COR-L47 (cell line): ENCODE measurements at places on chromosomes 7 and 10.

- no peak for DNase-seq
Measured at GRCh38 chr7:125136341-125136740, 206.7 kb upstream of the POT1 start.

GRCh38 chr10:99435986-99436638 lies 5.7 kb upstream of the GOT1 start:
- peak; percentile 34 for DNase-seq

- DNase-seq = no peak
Measured at GRCh38 chr7:150556521-150557138, 10.6 kb upstream of the GIMAP4 start.

DNA sequence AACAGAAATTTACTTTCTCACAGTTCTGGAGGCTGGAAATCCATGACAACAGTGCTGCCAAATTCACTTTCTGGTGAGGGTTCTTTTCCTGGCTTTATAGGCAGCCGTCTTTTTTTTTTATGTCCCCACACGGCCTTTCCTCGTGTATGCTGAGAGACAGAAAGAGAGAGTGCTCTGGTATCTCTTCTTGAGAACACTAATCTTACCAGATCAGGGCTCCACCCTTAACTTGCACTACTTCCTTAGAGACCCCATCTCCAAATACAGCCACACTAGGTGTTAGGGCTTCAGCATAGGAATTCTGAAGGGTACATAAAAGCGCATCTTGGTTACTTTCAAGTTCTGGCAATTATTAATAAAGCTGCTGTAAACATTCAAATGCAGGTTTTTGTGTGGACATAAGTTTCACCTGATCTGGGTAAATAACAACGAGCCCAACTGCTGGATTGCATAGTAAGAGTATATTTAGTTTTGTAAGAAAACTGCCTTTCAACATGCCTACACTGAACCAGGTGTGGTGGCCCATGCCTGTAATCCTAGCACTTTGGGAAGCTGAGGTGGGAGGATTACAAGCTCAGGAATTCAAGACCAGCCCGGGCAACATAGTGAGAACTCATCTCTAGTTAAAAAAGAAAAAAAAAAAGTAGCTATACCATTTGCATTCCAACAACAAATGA lies 8.2 kb upstream of the C1GALT1 start:
- DNase-seq = no peak

- DNase-seq = no peak
Measured at GRCh38 chr7:2037808-2038522, 194.8 kb downstream of the MAD1L1 start.

DNA sequence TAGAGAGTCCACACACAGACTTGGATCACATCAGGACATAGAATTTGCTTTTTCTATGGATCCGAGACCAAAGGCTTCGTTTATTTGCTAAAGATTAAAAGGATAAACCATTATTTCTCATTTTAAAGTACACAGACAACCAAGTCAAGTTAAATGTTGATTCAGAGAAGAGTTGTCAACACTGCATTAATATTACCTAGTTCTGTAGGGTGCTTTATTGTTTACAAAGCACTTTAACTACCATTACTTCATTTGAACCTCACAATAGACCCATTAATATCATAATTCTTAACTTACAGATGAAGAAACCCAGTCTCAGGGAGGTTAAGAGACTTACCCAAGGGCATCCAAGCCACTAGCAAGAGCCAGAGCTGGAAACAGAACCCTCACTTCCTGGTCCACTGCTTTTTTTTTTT lies 43.2 kb upstream of the GSAP start:
- no peak for DNase-seq

DNA sequence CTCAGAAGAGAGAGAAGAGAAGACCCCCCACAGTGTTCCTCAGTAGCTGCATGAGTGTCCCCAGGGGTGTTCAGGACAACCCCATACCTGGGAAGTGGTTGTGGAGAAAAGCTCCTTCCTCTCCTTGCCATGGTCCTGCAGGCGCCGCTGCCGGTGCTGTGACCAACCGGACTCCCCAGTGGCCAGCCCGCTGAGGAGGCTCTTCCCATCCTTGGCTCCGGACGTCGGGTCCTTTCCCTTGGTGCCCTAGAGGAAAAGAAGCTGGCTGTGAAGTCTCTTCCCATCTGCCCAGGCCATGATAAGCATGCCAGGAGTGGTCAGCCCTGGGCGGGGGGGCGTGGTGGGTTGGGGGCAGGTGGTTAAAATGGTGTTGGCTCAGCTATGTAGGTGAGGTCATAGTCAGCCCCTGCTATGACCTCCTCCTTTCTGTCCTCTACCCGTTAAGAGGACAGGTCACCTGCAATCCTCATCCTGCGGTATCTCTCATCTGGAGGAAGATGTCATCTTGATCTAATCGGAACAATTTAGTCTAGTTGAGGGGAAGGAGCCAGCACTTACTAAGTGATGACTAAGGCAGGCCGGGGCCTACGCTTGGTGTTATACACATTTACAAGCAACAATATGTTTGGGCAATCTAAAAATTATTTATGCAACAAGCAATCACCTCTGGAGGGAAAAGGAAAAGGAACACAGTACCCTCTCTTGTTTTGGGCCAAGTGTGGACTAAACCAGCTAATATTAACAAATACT lies 13.2 kb downstream of the WDR91 start:
- no peak for DNase-seq

DNA sequence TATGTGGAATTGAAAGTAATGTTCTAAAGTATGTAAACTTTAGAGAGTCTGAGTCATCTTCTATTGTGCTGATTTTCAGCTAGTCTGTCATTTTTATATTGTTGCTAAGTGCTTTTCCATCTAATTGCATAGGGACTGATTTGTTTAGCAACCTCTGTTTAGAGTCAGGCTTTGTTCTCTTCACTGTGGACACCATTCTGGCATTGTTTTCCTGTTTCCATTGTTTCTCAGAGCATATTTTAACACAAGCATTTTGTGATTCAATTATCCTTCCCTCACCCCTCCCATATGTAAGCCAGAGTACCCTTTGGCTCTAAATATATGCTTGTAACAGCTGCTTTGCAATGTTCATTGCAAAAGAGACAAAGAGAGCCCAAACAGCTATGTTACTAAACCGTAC lies 748.4 kb upstream of the PHF14 start:
- peak; percentile 82 for DNase-seq
